Kasumi-1 (cell line): ENCODE measurements at places on chromosomes 4 and X.
A peak's percentile ranks its signal among the peaks of the same experiment; 100 is the strongest.

GRCh38 chrX:111180750-111181240, 84.8 kb downstream of the PAK3 start:
- no peak for DNase-seq

DNA sequence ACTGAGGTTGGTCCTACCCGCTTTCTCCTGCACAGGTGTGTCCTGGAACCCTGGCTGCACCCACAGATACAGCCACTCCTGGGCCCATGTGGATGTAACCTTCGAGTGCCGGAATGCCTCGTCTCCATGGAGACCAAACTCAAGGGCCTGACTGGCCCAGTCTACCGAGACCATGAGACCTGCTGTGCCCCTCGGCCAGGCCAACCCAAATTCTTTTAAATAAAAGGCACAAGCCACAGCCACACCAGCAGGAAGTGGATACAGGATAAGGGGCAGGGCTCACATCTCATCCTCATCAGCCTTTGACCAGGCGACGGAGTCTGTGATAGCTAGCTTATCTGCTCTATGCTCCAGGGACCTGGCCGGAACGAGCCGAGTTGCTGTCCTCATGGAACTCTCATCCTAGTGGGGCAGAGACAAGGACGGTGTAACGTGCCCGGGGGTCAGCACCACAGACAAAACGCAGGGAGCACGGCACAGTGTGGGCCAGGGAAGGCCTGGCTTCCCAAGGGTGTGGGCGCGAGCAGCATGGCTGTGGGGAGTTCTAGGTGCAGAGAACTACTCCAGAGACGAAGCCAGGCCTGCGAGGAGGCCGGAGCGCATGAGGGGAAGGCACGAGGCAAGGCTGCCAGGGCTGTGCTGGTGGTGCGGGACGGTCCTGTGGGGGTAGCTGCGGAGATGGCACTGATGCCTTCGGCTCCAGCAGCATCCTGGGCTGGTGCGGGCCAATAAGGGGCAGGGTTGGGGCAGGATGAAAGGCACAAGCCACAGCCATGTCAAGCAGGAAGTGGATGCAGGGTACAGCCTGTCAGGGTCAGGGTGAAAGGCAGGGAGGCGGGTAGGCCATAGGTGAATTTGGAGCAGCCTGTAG, 22.7 kb downstream of the NOP14 start:
- no peak for DNase-seq

DNA sequence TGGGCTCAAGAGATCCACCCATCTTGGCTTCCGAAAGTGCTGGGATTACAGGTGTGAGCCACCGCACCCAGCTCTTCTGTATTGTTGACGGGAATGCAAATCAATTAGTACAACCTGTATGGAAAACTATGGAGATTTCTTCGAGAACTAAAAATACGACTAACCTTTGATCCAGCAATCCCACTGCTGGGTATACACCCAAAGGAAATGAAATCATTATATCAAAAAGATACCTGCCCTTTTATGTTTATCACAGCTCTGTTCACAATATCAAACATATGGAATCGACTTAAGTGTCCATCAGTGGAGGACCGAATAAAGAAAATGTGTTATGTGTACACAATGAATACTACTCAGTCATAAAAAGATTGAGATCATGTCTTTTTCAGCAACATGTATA, 49.3 kb downstream of the ELOVL6 start:
- no peak for DNase-seq

DNA sequence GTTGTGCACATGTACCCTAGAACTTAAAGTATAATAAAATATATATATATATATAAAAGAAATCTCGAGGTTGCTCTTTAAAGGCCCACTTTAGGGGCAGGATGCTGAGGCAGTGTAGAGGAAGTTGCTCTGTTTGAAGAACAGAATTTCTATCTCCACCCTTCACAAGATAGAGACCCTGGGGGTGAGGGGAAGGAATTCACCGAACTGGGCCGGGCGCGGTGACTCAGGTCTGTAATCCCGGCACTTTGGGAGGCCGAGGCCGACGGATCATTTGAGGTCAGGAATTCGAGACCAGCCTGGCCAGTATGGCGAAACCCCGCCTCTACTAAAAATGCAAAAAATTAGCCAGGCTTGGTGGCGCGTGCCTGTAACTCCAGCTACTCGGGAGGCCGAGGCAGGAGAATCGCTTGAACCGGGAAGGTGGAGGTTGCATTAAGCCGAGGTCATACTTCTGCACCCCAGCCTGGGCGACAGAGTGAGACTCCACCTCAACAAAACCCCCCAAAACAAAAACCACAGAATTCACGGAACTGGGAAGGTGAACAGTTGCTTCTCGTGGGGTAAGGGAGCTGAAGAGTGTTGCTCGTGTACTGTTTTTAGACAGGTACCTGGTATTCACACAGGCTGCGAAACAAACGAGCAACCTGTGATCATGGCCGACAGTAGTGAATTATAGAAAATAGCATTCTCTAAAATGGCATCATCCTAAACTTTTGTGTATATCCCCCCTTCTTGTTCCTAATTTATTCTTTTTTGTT, 6.2 kb downstream of the PLAC8 start:
- peak; percentile 7 for DNase-seq

- no peak for DNase-seq
Measured at GRCh38 chr4:47525154-47525819, 40.2 kb downstream of the ATP10D start.

- DNase-seq: peak; percentile 49
Measured at GRCh38 chr4:36310216-36310615, 28.8 kb downstream of the DTHD1 start.

- DNase-seq: no peak
Measured at GRCh38 chrX:139929876-139930275, 3.0 kb downstream of the ATP11C start.

DNA sequence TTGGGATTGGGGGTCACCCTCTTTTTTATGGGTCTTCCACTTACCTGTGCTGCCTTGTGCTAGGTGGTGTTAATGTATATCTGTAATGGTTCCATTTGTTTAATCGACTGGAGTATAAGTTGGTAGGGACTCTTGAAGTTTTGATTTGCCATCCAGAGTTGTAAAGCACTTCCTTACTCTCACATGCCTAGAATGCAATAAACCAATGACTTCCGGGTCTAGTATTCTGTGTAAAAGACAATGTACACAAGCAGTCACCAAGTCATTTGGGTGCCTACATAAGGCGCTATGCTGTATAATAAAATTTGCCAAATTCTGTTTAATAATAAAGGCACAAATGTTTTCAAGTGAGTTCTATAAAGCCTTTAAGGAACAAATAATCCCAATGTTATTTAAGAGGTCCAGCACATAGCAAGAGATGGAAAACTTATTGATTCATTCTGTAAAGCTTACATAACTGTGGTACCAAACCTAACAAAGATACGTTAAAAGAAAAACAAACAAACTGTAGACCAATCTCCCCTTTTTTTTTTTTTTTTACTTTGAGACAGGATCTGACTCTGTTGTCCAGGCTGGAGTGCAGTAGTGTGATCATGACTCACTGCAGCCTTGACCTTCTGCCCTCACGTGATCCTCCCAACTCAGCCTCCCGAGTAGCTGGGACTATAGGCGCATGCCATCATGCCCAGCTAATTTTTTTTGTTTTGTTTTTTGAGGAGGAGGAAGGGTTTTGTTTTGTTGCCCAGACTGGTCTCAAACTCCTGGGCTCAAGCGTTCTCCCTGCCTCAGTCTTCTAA, 41.5 kb upstream of the HPRT1 start:
- DNase-seq: no peak
